ENCODE measurements at places on chromosomes 1 and 21.

DNA sequence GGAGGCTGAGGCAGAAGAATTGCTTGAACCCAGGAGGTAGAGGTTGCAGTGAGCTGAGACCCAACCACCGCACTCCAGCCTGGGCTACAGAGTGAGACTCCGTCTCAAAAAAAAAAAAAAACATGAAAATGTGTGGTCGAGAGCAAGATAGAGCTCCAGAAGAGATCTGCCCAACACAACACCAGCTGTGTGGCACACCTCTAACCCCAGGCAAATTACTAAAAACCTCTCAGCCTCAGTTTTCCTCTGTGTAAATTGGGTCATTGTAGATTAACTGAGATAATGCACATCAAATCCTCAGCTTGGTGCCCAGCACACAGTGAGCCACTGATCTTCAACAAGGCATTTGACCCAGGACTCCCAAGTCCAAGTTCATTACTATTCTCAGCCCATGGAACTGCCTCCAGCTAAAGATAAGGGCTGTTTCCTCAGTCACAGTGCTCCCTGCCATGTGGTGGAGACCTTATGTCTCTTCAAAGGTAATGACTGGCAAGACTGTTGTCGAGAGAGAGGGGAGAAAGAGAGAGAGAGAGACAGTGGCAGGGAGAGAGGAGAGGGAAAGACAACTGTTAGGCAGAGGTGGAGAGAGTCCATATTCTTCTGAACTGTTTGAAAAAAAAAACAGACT lies 58.1 kb downstream of the PTP4A2 start:
- DNase-seq: no peak

GRCh38 chr1:116097626-116098025 lies 13.6 kb upstream of the MAB21L3 start:
- DNase-seq: no peak

DNA sequence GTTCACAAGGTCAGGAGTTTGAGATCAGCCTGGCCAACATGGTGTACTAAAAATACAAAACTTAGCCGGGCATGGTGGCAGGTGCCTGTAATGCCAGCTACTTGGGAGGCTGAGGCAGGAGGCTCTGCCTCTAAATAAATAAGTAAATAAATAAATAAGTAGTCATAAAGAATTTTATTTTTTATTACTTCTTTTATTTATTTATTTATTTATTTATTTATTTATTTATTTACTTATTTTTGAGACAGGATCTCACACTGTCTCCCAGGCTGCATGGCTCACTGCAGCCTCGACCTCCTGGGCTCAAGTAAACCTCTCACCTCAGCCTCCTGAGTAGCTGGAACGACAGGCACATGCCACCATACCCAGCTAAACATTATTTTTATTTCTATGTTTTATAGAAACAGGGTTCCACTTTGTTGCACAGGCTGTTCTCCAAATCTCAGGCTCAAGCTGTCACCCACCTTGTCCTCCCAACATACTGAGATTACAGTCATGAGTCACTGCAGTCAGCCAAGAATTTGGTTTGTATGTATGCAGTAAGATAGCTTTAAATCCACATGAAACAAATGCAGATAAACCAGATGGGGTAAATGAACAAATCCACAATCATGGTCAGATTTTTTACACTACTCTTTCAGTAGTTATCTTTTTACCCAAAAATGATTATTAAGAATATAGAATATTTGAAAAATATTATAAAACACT lies 523.3 kb upstream of the RGS18 start:
- DNase-seq: no peak

DNA sequence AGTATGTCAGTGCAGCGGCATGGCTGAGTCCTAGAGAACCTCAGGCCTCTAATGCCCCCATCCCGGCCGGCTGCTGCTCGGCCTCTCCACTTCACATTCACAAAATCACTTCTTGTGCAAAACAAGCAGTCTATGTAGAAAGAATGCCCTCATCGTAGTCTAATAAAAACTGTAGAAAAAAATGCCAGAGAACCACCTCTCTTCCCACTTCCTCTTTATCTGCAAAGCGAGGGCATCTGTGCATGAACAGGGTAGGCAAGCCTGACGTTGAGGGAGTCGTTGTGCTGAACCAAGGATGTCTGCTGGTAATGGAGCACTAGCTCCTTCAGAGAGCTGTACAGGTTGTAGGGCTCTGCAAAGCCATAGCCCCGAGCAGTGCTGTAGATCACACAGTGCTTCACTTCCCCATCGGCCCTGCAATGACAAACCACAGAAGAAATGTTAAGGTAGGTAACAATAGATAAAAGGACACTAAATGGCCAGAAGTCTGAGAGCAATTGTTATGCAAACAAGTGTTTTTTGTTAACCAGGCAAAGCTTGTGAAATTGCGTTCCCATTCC lies 88.9 kb downstream of the PIK3R3 start:
- no peak for DNase-seq

GRCh38 chr1:72942008-72942407 lies 659.7 kb upstream of the NEGR1 start:
- DNase-seq: no peak

- DNase-seq: no peak
These were observed 39.7 kb downstream of the NKAIN1 start for GRCh38 chr1:31199949-31200348.

Measured in activated gamma-delta T cell treated with anti-CD3 and anti-CD28 coated beads, Interleukin-2, amount 50 U/mL, for 16 hours (primary cell).